ENCODE measurements at places on chromosomes 2 and 18. TPM values are rescaled to one million over a fixed set of nuclear protein-coding genes. Genes with fewer than 3 reads are reported as not detected.

GRCh38 chr2:239039479-239039861, 191.6 kb downstream of the TWIST2 start:
- DNase-seq = no peak

- DNase-seq = no peak
Observed at GRCh38 chr18:3577281-3577855, 127.4 kb downstream of the TGIF1 start.

MYL1 gene
- total RNA-seq = not detected

BUB1 gene
- 3.9 TPM for total RNA-seq

DNA sequence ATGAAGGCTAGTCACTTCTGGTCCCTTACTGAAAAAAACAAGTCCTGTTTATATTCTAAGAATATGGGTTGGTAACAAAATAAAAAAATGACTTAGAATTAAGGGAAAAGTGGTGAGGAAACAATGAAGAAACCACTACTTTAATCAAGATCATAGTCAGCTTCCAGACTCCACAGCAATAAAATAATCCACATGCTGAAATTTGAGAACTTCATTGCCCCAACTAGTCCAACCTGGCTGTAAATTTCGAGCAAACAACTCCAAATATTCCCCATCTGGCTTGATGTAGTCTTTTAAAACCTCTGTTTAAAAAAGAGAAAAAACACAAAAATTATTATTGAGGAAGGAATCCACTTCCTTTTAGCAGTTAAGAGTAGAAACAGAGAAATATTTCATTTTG, 32.5 kb downstream of the METTL4 start:
- peak; percentile 33 for DNase-seq

ZEB2 gene
- 91.0 TPM for total RNA-seq

GRCh38 chr2:108621087-108621559, 86.9 kb downstream of the LIMS1 start:
- DNase-seq = no peak

GRCh38 chr18:44187090-44187489, 493.6 kb upstream of the SETBP1 start:
- DNase-seq = no peak

GRCh38 chr2:117770730-117771129, 43.8 kb upstream of the DDX18 start:
- no peak for DNase-seq

RAD51AP2 gene
- under 0.01 TPM for total RNA-seq

PKP4 gene
- 32.6 TPM for total RNA-seq

- no peak for DNase-seq
Observed at GRCh38 chr2:7891312-7891711, 790.5 kb upstream of the ID2 start.

Measured in fibroblast of lung (primary cell).